A549 treated with CORT108297 at 1 μM for 4 hours (cell line): ENCODE measurements at places on chromosomes 2 and 18. TPM values are rescaled to one million over a fixed set of nuclear protein-coding genes. Genes with fewer than 3 reads are reported as not detected.

Gene CNGA3
- total RNA-seq = 0.06 TPM in 1 of 5 replicates, not detected in the others

Gene ZNF236
- total RNA-seq = 2.1 to 4.1 TPM (median 3.1 TPM) in 5 replicates

Gene MYO5B
- total RNA-seq = 10.0 to 12.3 TPM (median 11.0 TPM) in 5 replicates

Gene TFPI
- 42.5 to 65.2 TPM (median 55.3 TPM) in 5 replicates for total RNA-seq

Gene SMAD2
- total RNA-seq = 54.8 to 72.5 TPM (median 66.0 TPM) in 5 replicates
